ENCODE measurements at places on chromosomes 5 and 9.

DNA sequence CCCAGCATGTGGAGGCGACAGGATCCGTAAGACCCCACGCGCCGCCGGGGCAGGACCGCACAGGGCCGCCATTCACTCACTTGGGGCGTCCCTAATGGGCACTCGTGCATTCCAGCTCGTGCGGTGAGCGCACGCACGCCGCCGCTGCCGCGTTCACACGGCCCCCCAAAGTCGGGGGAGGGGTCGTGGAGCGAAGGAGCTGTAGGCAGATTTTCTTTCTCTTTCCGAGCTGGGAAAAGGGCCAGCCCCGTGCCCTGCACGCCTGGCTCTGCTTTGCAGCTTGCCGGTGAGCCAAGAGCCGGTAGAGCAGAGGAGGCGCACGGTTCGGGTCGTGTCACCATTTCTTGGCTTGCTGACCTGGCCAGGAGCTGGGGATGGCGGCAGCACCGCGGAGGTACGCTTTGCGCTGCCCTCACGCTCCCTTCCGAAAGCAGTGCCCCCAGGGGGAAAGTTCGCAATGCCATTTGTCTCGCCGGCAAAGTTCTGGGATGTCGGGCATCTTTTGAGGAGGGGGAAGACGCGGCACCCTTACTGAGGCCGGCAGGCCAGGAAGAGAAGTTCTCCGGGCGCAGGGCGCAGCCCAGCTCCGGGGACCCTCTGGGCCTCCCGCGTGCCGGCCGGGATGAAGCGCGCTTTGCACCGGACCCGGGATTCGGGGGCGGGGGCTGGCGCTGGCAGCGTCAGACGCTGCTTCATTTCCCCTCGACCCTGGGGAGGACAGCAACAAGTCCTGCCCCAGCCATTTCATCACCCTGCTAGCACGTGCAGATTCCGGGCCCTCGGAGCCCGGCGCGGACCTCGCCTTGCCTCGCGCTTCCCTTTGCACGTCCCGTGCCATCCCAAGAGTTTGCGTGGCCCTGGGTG, 898 bp downstream of the STC2 start:
- no peak for DNase-seq

DNA sequence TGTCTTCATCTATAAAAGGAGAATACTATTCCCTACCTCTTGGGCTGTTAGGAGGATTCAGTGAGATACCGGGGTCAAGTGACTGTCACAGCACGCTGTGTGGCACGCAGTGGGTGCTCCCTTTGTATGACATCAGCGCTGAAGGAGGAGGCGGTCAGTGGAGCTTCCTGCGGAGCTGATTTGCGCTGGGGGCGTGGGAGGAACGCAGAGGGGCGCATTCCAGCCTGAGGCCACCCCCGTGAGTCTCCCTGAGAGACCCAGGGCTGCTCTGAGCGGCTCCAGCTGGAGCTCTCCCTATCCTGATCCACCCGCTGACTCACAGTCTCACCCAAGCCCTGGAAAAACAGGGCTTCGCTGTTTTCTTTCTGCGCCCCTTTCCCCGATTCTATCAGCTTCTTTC, 24.3 kb upstream of the NEURL1B start:
- DNase-seq, result no peak

- DNase-seq, result no peak
These were observed 136.5 kb downstream of the SV2C start for GRCh38 chr5:76219636-76220035.

DNA sequence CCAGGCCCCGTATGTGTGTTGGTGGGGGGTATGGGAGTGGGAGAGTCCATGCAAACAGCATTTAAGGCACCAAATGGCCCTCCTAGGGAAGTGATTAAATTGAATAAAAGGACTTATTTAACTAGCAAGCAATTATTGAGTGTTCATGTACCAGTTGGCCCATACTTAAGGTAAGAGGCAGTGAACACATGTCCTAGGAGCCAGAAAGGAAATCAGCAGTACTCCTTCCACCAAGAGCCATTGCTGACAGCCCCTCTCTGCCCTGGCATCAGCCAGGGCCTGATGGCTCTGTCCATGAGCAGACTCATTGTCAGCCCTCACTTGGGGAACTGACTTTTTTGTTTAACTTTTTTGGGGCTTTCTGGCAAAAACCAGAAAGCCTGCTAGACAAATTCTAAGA, 10.4 kb upstream of the SHROOM1 start:
- no peak for DNase-seq

DNA sequence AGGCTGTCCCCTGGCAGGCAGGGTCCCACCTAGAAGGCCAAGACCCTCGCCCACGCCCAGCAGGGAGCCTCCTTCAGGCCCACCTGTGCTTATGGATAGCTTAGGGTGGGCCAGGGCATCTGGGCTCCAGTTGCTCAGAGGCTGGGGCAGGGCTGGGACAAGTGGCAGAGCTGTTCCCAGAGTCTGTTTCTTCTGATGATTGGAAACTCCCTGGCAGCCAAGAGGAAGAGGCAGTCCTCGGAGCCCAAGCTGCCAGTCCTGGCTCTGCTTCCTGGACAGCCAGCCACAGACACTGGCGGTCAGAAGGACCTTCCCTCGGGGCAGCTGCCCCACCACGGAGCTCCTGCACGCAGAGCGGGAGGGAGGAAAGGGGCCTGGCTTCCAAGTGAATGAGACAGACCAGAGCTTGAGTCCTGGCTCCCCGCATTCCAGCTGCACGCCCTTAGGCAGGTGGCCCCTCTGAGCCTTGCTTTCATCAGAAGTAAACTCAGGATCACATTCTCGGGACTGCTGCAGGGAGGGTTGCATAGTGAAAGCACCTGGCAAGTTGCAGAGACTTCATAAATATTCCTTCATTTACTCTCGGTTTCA, 37.9 kb upstream of the GABRP start:
- DNase-seq, result no peak

Data from DMS79 treated with DMSO at 0.1 percent for 48 hours (cell line).